Cerebellum (tissue), 4 donors: ENCODE measurements at places on chromosomes 4 and X.

GRCh38 chr4:1746919-1747602, 25.7 kb downstream of the TACC3 start:
- DNase-seq: peak; percentile 50

GRCh38 chrX:39427906-39428305, 626.6 kb downstream of the MID1IP1 start:
- DNase-seq: no peak

GRCh38 chr4:5924461-5925125, 31.7 kb upstream of the CRMP1 start:
- no peak for DNase-seq

DNA sequence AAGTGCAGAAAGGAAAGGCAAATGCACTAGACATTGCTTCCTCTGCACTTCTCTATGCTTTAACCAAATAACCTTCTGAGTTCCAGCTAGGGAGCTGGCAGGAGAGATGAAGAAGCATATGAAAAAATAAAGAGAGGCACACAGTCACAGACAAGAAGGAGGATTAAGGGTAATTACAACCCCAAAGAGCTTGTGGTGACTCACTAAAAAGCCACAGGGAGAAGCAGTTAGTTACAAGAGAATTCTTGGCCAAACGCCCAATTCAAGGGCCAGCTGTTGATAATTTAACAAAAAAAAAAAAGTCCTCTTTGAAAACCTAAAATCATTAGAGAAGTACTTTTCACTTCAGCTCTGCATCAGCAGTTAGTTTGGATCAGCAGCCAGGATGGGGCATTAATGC, 478.0 kb downstream of the KCNIP4 start:
- DNase-seq: no peak
